ENCODE measurements at places on chromosomes 1 and 21.

- no peak for DNase-seq
These were observed 4.1 kb downstream of the ARMH1 start for GRCh38 chr1:44678626-44679025.

DNA sequence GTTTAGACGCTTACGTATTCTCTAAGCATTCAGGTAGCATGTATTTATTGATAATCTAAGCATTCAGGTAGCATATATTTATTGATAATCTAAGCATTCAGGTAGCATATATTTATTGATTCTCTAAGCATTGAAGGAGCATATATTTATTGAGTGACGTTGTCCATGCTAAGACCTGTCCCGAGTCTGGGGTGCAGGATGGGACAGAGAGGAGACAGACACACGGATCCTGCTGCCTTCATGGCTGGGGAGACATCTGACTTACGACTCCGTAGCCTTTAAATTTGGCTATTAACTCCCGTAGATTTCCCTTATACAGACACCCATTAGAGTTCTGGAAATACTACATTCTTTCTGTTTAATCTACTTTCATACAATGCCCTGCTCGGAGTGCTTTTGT, 982 bp downstream of the SCCPDH start:
- DNase-seq, result no peak

DNA sequence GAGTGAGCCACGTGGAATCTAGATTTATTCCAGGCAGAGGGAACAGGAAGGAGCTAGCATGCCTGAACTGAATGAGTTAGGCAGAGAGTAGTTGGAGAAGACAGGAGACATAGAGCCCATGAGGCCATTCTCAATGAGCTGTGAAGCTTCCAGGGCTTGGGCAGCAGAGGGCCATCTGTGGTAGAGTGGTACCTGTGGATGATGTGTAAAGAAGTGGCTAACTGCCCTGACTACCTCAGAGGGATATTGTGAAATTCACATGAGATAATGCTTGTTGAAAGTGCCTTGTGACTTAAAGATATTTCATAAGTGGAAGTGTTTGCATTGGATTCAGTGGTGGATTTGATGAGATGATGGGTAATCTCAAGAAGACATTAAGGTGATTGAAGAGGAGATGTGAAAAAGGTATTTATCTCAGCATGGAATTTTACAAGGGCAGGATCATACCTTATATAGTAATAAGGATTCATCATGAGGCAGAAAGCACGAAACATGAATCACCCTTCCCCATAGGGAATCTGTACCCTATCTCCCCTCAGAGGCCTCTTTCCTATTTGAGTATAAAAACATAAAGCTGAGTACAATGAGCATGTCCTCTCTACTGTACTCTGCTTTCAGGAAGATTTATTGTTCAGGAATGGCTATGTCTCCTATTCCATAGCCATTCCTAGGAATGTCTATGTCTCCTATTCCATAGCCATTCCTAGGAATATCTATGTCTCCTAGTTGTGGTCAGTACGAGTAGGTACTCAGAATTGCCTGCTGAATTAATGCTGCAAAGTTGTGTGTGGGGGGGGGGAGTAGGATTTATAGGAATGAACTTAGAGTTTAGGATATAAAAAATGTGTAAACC, 146.8 kb downstream of the PAPPA2 start:
- no peak for DNase-seq

- DNase-seq, result no peak
These were observed 16.1 kb downstream of the PHLDA3 start for GRCh38 chr1:201452866-201453265.

- no peak for DNase-seq
These were observed 38.9 kb downstream of the LMX1A start for GRCh38 chr1:165317612-165318011.

DNA sequence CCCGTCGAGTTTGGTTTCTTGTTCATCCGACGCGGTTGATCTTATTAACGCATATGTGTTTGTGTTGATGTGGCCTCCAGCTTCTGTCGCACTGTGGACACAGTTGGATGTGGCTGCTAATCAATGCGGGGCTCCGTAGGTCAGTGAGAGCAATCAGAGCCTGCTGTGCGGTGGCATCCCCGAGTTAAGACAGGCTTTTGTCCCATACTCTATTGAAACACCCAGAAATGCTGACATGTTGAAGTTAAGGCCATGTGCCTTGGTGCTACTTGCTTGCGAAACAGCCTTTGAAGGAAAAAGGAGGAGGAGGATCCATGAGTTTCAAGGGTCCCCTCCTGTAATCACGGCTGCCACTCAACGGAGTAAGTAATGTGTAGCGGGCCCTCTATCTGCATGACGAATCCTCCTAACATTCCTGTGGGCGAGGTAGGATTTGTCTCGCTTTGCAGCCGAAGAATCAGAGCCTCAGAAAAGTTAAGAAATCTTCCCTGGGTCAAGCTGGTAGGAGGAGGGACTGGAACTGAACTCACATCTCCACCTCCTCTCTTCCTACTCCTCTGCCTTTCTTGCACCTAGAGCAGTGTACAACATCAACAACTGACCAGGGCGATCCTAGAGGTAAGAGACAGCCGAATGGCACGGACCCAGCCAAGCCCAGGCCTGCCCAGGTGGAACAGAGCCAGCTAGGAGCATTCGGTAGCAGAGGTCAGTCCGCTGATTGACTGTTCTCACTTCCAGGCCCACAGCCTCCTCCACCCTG, 19.5 kb downstream of the PDE9A start:
- DNase-seq, result no peak

GRCh38 chr1:70499695-70500094, 88.6 kb downstream of the CTH start:
- no peak for DNase-seq

- DNase-seq, result peak; percentile 3
These were observed 148.2 kb downstream of the NFIA start for GRCh38 chr1:61230523-61230922.

DNA sequence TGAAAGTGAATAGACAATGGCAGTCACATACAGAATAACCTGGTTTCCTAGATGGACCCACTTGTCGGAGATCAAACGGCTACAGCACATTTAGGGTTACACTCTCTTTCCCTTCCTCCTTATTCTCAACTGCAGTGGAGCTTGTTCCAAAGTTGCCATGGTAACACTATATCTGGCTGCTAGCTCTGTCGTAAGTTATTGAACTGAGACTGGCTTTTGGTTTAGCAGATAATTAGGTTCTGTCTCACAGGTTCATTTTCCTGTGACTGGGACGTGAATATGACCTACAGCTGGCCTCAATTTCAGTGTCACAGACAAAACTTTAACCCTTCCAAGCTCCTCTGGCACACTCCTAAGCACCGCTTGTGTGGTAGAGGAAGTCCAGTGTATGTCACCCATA, 875.8 kb downstream of the USP25 start:
- DNase-seq, result no peak
